ENCODE measurements at places on chromosomes 4 and X.

DNA sequence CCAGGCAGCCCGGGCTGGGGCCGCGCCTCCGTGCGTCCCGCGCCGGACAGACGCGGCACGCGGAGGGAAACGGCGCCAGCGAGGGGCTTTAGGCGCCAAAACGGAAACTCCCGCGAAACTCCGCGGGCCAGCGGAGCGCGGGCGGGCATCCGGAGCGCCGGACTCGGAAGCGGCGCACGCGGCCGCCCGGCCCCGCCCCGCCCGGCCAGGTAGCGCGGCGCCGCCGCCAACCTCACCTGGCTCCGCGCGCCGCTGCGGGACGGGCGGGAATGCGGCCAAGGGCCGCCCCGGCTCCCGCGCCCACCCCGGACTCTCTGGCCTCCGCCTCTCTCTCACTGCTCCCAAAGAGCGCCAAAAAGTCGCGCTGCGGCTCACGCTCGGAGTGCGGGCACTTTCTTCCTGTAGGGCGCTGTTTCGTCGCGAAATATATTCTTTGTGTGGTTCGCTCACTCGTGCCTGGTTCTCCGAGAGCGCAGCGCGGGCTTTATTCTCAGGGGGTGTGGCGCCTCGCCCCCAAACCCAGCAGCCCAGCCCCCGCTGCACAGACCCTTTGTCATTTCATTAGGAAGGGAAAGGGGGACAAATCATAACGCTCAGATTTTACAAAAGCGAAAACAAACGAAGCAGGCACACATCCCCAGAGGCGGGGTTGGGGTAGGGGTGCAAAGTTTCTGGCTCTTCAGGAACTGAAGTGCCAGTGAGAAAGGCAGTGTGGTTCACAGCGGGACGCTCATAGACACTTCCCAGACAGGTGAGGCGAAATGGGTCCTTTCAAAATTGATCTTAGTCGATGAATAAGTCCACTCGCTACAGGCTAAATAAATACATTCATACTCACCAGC, 961 bp upstream of the MBNL3 start:
- peak; percentile 7 for DNase-seq

DNA sequence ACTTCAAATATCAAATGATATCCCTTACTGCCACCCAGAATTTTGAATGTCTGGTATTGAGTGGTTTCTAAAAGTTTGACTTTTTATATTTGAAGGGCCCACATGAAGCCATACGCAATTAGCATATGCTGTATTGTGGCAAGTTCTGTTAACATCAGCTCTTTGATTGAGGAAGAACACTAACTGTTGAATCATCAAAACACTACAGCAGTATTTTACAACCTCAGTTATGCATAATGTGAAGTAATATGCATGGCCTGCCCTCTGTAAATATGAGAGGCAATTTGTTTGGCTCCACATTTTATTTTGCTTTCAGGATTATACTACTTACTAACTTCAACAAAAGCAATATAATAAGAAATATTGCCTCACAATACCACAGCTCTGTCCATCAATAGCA, 62.2 kb upstream of the DMD start:
- DNase-seq: no peak

DNA sequence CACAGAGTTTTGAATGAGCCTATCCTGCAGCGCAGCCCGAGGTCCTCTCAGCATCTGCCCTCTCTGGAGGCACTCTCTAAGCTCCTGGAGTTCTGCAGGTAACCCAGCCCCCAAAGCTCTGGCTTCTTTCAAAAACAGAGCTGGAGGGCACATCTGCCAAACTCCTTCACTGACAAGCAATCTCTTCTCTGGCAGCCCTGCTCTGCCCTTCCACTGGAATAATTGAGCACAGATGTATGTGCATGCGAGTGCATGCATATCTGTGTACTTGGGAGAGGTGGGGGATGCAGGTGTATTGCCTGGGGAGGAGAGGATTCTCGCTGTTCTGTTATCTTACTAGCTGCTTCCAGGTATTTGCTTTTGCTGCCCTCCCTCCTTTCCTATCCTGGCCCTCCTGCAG, 22.2 kb upstream of the PLP1 start:
- DNase-seq: no peak

DNA sequence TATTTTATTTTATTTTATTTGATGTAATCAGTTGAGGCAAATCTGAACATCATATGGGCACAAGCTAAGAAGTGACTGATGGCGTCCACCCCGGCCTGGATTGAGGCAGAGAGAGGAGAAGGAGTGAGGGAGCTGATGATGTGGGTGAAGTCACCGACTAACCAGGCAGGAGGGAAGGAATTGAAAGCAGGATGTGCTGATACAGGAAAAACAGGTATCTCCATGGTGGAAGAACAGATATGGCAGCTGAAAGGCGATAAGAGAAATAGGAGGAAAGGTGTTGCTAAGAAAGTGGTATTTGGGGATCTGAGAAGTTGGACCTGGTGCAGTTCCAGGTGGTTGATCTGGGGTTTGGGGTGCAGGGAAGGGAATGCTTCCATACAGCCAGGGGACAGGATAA, 37.6 kb upstream of the GYPB start:
- no peak for DNase-seq

DNA sequence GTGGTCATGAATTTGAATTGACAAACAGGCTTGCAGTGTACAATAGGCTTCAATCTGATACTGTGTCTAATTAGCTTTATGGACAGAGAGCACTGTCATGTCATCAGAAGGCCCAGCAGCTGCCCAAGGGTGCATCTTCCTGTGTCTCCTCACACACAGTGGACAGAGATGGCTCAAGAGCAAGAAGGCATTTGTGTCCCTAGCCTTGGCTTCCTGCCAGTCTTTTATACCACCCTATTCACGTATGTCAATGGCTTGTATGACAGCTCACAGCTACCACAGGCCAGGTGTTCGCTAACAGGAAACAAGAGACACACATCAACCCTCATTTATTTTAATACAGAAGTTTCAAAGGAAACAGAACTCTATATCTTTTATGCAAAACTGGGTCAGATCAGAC, 874.0 kb upstream of the AGA start:
- DNase-seq: no peak

GRCh38 chr4:6668391-6668790, 25.3 kb upstream of the S100P start:
- peak; percentile 67 for DNase-seq

- DNase-seq: peak; percentile 60
Observed at GRCh38 chr4:112266823-112267222, 18.9 kb downstream of the TIFA start.

DNA sequence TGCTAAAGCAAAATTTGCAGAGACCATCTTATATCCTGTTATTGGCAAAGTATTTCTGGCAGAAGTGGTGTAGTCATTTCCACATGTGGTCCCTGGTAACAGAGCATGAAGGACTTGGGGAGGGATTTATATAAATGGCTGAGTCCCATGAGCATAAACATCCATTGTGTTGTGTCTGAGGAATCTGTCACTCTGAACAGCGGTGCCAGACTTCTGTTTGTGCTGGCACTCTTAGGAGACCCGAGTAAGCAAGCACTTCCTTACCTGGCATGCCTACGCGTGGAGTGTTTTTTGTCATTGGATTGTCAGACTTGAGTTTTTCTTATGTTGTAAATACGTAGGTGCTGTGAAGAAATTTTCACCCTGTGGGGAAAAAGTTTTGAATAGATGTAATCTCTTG, 285.9 kb downstream of the ARHGAP10 start:
- DNase-seq: no peak

- DNase-seq: no peak
Observed at GRCh38 chr4:185999207-185999606, 69.7 kb upstream of the TLR3 start.

GRCh38 chr4:14652522-14652921, 349.8 kb upstream of the CPEB2 start:
- no peak for DNase-seq

DNA sequence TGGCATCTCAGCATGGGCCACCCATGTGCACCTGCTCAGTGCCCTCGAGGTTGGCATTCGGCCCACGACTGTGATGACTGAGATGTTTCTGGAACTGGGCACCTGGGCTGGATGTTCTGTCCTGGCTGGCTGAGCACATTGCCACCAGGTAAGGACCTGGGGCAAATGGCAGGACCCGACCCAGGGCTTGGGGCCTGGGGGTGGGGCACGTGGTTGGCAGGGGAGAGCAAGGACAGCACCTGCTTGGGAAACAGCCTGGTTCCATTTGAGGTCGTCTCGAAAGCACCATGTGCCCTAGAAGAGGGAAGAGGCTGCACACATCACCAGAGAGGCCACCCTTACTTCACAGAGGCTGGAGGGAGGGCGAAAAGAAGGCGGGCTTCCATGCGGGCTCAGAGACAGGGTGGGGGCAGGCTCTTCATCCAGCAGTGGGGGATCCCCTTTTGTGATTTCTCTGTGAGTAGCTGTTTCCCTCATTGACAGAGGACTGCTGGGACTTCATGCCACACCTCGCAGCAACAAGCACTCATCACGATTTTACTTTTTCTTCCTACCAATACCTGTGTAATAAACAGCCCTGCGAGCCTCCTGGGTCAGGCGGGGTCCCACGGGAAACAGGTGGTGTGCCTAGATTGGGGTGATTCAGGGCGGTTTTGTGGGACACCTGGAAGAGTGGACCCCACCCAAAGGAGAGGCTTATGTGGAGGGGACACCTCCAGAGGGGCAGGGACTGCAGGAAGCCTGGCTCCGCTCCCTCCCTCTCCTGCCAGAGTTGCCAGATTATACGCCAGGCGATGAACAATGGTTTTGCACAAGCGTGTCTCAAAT, 12.0 kb downstream of the TMEM187 start:
- DNase-seq: no peak

- no peak for DNase-seq
Observed at GRCh38 chr4:170009291-170009690, 16.9 kb downstream of the MFAP3L start.

DNA sequence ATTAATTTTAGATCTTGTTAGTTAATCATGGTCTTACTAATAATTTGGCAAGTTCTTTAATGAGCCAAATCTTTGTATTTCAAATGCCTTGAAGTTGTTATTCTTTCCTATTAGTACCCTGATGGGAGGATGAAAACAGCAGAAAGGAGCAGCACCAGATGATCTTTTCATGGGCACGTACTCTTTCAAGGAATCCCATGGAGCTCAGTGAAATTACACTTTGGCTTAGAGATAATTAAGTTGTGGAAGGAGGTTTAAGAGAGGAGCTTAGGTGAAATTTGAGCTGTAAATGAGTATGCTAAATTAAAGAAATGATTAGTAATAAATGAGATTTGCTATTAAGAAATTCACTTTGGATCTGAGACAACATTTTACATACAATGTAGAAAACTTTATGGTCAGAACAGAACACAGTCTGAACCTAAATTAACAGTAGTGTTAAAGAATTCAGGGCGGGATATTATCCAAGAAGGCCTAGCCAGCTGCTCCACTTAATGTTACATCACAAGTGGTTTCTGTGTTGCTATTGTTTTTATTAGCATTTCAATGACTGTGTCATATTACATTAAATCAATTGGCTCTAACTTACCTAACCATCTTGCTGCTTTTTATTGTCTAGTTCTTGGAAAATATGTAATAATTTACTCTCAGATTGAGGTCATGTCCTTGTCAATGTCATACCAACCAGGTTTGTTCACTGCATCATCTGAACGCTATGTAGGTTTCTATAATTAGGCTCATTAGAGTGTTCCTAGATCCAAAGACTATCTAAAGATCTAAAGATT, 3.9 kb downstream of the MTHFD2L start:
- DNase-seq: no peak

- DNase-seq: peak; percentile 7
Observed at GRCh38 chrX:63330681-63331080, 20.5 kb downstream of the SPIN4 start.
